Ureter (tissue), 1 donor: ENCODE measurements at places on chromosomes 5 and 9. TPM values are rescaled to one million over a fixed set of nuclear protein-coding genes. Genes with fewer than 3 reads are reported as not detected.

Gene WNT8A
- not detected for total RNA-seq

Gene PPP2R2B
- total RNA-seq, result 25.9 TPM

Gene IFNE
- total RNA-seq, result 5.4 TPM

Gene OXCT1
- total RNA-seq, result 18.2 TPM

Gene ZNF454
- total RNA-seq, result 4.9 TPM

Gene SEMA5A
- total RNA-seq, result 57.0 TPM

Gene FOXD4L4
- 0.47 TPM for total RNA-seq

Gene NR2F1
- total RNA-seq, result 64.4 TPM

Gene CCDC152
- 0.47 TPM for total RNA-seq

Gene GGTA1
- total RNA-seq, result 2.0 TPM

Gene OR13F1
- total RNA-seq, result not detected

Gene FAM151B
- total RNA-seq, result 2.9 TPM

Gene PLK2
- total RNA-seq, result 74.5 TPM

Gene DAB2
- total RNA-seq, result 77.2 TPM

Gene CDKN2B
- total RNA-seq, result 6.1 TPM

Gene FAM163B
- total RNA-seq, result not detected

Gene PCDHA13
- total RNA-seq, result 0.42 TPM

Gene SPINK1
- 4,017 TPM for total RNA-seq

Gene SHOC1
- total RNA-seq, result 0.16 TPM

Gene TLR4
- total RNA-seq, result 23.5 TPM

Gene C1QTNF2
- total RNA-seq, result 3.8 TPM

Gene C9orf50
- not detected for total RNA-seq

Gene INSL4
- total RNA-seq, result not detected

Gene MLANA
- not detected for total RNA-seq
